ENCODE measurements at places on chromosomes 1 and 21.
A peak's percentile ranks its signal among the peaks of the same experiment; 100 is the strongest.

DNA sequence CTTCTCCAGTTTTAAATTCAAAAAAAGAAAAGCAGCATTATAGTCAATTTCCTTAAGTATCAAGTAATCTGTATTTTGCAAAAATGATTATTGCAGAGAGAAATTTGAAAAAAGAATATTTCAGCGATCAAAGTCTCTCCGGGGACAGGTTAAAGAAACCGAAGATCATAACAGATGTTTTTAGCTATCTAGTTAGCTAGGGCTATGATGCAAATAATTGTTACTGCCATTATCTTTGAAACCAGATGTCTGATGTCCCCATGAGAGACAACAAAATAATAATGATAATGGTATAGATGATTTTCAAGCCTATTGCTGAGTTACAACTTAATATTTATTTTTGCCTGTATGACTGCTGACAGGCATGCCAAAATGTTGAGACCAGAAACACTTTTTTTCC is 1326.0 kb downstream of the PLA2G4A start:
- DNase-seq = no peak

DNA sequence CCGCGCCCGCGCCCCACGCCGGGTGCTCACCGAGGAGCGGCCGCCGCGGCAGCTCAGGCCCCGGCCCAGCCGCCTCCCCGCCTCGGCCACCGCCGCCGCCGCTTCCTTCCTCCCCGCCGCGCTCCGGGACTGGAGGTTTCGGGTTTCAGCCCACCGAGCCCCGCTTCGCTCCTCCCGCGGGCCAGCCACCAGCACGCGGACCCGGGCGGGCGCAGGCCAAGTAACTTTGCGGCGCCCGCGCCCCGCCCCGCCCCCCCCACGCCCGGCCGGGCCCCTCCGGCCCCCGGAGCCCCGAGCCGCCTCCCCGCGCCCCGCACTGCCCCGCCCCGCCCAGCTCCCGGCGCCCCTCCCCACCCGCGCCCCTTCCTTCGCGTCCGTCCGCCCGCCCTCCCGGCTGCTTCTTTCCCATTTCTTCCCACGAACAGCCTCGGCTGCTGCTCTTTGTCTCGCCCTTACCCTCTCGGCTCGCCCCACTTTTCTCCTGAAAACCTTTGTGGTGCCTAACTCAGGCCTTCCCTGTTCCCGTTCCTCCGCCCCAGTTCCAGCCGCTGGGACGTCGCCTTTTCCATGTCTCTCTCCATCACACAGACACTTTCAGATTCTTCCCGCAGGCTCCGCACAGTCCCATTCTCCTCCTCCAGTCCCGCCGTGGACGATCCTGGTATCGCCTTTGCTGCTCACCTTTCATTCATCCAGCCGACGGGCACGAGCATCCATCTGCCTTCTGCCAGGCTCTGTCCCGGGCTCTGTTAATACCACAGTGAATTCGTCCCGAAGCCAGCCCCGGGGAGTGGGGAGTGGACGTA is at the start of gene GPR161:
GPR161 (minus strand) TSS at position 222 of the 806 bp plus-strand sequence. CDS start 32,080 bp downstream, outside the sequence.
- peak; percentile 9 for DNase-seq

GRCh38 chr1:24276791-24277190 is 42.4 kb upstream of the GRHL3 start:
- DNase-seq = no peak

GRCh38 chr1:90925928-90926869 is 95.6 kb downstream of the ZNF644 start:
- DNase-seq = no peak

DNA sequence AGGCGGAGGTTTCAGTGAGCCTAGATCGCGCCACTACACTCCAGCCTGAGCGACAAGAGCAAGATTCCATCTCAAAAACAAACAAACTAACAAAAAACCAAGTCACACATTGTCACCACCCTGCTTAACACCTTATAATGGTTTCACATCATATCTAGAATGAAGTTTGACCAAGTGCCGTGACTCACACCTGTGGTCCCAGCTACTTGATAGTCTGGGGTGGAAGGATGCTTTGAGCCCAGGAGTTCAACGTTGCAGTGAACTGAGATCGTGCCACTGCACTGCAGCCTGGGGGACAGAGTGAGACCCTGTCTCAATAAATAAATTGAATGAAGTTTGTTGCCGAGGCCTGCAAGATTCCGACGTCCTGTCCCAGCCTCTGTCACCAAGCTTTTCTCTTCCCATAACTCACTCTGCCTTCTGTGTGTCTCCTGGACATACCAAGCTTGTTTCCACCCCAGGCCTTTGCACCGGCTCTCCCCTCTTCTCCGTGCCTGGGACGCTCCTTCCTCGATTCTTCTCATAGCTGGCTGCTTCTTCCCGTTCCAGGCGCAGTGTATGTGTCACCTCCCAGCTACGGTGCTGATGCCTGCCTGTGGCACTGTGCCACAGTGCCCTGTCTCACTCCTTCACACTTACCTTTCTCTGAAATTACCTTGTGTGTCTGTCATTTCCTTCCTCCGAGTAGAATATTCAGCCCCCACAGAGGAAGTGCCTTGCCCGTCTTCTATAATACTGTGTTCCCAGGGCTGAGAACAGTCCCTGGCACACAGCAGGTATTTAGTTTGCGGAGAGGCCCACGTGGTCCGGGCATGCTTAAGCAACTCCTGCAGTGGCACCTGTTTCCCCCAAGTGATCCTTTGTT is 3.8 kb upstream of the SELENON start:
- DNase-seq = no peak
